ENCODE measurements at places on chromosomes 3 and 15.

DNA sequence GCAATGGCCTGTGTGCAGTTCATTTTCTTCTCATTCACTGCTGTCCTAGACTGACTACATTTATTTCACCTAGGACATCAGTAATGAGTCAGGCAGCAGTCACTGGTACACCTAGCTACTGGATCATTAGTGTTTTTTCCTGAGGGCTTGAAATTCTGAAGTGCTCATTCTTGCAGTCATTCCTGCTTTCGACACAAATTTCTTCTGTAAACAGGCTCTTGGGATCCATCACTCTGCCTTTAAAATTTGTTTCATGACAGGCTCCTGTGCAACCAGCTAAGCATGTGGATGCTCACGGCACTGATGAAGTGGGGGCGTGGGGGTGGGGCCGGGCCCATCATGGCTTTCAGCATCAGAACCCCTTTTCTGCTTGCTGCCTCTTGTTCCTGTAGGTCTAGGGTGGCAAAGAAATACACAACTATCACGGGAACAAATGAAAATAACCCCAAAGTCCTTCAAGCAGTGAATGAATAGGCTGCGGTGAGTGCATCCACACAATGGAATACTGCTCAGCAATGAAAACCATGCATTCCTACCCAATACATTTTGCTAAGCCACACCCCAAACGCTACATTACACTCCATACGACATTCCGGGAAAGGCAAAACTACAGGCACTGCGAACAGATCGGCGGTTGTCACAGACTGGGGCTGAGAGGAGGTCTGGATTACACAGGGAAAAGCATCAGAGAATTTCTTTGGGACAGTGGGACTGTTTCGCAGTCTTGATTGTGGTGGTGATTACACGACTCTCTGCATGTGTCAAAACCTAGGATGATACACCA, 9.3 kb upstream of the MELTF start:
- DNase-seq, result no peak

DNA sequence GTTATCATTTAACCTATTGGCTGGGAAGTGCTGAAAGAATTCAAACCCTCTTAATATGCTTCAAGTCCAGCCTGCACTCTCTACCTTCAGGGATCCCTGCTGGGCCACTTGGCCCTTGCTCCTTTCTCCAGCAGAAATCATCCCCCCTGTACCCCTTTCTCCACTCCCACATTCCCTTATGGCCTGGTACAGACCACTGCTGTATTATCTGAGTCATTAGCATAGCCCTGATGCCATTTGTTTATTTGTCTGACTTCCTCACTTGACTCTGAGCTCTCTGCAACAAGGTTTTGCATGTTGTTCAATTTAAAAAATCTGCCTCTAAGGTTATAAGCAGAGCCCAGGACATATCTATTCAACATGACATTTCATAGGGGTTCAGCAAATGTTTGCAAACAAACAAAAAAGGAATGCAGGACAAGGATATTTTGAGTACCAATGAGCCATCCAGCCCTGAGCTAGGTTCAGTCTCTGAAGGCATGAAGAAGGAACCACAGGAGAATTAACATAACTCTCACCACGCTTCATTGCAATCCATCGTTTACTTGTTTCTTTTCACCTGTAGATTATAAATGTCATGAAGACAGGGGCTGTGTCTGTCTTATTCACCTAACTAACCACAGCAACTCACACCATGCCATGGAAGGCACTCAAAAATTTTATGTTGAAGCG, 26.6 kb upstream of the HES1 start:
- no peak for DNase-seq

GRCh38 chr3:33061782-33062181, 35.2 kb downstream of the GLB1 start:
- no peak for DNase-seq

GRCh38 chr3:152717252-152717651, 117.7 kb upstream of the P2RY1 start:
- no peak for DNase-seq

DNA sequence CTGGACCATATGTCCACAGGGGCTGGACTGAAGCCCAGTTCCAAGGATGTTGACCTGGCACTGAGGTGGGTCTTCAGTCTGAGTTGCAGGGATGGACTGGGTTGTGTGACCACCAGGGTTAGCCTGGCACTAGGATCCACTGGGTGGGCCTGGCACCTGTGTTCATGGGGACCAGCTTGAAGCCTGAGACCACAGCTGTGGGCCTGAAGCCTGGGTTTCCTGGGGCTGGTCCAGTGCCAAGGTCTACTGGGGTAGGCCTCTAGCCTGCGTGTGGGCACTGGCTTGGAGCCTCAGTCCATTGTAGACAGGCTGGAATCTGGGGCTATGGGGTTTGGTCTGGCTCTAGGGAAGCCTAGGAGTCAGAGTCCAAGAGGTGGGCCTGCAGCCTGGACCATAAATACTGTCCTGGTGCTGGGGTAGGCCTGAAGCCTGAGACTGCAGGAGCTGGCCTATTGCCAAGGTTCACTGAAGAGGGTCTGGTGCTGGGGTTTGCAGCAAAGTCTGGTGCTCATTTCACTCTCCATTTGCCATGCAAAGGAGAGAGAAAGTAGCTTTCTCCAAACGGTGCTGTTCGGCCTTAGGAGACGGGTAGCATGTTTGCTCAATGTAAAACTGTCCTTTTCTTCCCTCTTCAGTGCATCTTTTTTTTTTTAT, 51.2 kb upstream of the TBC1D5 start:
- no peak for DNase-seq

Data from SIG-M5 (cell line).